ENCODE measurements at places on chromosomes 1 and 21.

- no peak for DNase-seq
Observed at GRCh38 chr1:4614371-4615137, 39.9 kb upstream of the AJAP1 start.

GRCh38 chr1:153288634-153289275 is 24.0 kb downstream of the PGLYRP3 start:
- no peak for DNase-seq

- no peak for DNase-seq
Observed at GRCh38 chr1:206855859-206856258, 9.6 kb upstream of the IL20 start.

DNA sequence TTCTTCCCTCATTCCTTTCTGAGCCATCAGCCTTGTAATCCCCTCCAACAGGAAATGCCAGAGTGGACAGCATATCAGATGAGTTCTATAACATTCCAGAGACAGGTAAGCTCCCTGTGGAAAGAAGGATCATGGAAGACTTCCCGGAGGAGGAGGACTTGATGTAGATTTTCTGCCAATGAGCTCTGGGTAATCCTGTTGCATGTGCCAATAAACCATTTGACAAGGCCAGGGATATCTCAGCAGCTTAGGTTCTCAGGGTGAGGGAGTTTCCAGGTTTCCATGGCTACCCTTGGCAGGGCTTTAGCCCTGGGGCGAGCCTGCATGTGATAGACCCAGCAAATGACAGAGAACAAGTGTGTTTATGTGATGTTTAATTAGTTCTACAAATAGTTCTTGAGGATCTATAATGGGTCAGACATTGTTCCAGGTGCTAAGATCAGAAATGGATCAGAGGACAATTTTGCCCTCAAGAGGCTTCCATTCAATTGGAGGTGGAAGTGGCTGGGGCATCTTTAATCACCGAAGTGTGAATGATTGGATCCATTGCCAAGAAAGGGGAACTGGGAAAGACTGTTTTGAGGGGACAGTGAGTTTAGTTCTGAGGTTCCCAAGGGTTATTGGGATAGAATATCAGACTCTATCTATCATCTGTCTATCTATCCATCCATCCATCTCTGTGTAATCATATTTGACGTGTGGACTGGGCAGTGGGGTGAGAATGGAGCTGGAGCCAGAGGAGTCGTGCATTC is 6.9 kb downstream of the PLA2G5 start:
- no peak for DNase-seq

- peak; percentile 98 for DNase-seq
Observed at GRCh38 chr1:2133039-2133878, 61.3 kb downstream of the FAAP20 start.

DNA sequence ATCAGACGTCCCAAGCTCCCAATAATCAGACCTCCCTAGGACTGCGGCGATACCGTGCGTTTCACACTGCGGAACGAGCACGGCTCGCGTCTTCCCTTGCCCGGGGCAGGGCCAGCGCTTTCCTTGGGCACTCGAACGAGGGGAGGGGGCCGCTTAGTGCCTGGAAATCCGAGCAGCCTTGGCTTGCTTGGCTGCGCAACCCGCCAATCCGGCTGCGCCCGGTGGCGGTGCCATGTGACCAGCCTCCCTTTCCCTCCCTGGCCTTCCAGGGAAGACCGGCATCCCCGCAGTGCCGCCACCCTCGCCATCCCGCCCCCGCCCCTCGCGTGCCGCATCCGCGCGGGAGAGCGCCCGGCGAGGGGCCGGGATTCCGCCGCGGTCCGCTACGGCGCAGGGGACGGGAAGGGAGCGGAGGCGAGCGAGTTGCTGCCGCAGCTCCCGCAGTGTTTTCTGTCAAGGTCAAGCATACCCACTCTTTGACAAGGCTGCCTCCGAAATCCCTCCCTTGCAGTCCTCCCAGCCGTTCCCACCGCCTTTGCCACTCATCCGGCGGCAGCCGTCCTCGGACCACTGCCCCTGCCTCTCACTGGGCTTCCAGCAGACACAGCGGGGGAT is 8.3 kb upstream of the RNF19B start:
- peak; percentile 70 for DNase-seq

Data from stomach (tissue), 19 donors.